Activated T-helper 1 cell treated with Interleukin-2 at 50 U/mL for 16 hours (primary cell): ENCODE measurements at places on chromosomes 6 and 20.

DNA sequence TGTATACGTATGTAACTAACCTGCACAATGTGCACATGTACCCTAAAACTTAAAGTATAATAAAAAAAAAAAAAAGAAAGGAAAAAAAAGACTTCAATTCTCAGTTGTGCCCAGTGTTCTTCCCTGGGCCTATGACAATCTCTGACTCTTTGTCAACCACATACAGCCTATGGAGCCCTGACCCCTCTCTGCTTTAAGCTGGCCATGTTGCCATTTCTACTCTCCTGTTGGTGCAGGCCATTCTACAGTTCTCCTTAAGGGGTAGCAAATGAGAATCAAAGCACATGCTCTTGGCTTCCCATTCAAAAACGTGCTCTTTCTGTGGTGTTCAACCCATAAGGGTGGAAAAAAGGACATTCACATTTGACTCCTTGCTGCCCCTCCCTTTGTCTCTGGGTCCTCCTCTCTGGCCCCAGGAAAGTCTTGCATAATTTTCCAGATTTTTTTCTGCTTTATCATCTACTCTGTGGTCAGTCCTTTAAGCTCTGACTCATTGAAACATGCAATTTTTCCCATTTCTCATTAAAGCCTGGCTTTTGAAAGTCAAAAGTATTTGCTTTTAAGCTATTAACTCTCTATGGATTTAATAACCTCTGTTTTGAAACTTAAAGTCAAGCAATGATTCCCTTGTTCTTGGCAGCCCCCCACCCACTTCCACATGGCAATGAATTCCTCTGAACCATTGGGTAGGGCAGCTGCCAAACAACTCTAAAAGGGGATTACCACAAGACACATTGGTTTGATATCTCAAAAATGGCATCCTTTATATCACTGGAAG, 208.6 kb upstream of the MCHR2 start:
- DNase-seq: no peak

- DNase-seq: no peak
Measured at GRCh38 chr6:44527583-44528369, 140.3 kb downstream of the CDC5L start.

DNA sequence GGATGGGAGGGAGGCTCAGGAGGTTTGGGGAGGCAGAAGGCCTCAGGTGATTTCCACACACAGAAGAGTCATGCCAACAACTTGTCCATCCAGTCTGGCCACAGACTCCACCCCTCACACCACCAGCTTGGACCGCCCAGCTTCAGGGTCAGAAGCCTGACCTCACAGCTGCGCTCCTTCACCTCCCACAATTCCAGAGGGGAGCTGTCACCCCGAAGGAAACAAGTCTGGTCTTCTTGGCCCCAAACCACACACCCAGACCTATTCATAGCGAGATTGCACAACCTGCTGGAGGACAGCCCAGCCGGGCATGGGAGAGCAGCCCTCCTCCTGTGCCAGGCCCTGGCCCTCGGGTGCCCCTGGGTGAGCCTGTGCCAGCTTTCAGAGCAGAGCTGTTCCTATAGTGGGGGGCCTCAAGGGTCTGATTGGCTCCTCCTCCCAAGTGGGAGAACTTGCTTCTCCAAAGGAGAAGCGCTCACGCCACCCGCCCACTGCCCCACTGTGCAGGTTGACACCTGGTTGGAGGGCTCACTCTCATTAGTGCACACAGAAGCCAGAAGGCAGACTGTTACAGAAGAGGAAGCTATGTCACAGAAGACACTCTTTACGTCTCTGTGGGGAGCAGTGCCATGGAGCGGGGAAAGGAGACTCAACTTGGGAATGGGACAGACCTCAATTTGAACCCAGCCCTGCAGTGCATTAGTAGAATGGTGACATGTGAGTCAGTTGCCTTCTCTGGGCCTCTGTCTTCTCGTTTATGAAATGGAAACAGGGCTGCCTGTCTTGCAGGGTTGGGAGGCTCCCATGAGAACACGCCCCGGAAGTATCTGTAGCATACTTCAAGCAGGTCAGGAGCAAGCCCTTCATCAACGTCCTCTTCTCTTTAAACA, 128.8 kb downstream of the FOXO3 start:
- DNase-seq: no peak

DNA sequence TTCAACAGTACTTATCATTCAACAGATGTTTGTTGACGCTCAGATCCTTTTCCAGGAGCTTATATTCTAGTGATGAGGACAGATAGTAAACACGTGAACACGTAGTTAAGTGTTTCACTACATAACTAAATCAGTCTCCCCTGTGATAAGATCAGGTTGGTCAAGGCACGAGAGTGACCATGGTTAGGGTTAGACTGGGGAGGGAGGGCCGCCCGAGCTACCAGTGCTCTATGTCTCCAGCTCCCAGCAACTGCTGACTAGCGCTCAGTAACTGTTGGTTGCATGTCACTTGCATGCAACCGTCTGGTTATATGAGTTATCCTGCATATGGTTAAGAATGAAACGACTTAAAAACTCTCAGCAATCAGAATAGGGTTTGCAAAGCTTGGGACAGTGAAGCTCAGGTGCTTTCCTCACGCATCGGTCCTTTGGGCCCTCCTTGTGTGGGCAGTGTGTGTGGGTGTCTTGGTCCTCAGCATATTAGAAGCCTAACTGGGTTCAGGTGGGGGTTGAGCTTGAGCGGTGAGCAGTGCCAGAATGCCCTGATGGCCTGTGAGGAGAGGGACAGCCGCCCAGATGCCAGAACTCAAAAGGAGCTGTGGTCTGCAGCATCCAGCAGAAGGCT, 120.8 kb downstream of the ARID1B start:
- DNase-seq: no peak

DNA sequence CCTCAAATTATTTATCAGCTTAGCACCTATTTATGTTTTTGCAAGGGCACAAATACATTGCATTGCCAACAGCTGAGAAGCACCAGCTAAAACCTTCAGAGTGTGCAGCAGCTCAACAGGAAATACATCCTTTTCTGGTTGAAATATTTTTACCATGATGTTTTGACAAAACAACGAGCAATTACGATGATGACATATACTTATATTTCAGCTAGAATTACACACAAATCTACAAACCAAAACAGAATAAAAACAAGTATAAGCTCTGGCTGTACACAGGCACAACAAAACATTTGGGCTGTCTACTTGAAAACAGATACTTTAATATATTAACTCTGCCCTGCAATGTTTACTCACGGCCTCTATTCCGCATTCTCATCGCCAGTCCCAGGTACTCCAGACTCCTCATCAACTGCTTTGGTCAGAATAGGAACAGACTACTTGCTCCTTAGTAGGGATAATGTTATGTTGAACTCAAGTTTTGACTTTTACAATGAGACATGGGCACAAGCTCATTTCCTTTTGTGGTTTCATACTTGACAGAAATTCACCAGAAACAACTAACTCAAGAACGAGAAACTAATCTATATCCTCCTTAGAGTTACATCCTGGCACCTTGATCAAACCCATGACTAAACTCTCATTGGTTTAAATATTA, 377.6 kb downstream of the ESR1 start:
- DNase-seq: no peak

GRCh38 chr6:12081771-12082170, 69.7 kb downstream of the HIVEP1 start:
- no peak for DNase-seq

- no peak for DNase-seq
Measured at GRCh38 chr20:46118481-46119020, 437 bp downstream of the CD40 start.

- no peak for DNase-seq
Measured at GRCh38 chr6:166438211-166438861, 55.6 kb upstream of the MPC1 start.

DNA sequence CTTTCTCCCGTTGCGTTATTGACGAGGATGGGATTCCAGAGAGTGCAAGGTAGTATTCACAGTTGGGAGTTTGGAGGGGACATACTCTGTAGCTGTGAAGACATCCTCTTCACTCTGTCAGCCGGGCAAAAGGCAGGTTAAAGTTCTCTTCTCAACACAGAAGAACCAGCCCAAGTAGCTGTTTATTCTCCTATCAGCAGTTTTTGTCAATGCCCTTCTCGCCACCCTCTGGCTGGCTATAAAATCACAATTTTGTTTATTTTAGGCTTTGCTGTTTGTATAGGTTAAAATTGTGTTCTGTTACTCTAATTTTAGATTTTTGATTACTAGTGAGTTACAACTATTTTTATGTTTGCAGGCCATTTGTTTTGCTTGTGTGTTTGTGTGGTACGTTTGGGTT, 37.9 kb upstream of the MAS1 start:
- DNase-seq: no peak

DNA sequence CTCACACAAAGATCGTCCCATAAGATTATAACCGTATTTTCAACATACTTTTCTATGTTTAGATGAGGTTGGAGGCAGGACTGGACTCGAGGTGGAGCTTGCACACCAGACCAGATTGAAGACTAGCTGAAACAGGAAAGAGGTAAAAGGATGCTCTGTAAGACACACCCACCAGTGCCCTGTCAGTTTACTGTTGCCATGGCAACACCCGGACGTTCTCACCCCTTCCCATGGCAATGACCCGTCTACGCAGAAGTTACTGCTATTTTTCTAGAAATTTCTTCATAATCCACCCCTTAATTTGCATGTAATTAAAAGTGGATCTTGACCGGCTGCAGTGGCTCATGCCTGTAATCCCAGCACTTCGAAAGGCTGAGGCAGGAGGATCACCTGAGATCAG, 13.6 kb upstream of the SRSF6 start:
- DNase-seq: no peak

DNA sequence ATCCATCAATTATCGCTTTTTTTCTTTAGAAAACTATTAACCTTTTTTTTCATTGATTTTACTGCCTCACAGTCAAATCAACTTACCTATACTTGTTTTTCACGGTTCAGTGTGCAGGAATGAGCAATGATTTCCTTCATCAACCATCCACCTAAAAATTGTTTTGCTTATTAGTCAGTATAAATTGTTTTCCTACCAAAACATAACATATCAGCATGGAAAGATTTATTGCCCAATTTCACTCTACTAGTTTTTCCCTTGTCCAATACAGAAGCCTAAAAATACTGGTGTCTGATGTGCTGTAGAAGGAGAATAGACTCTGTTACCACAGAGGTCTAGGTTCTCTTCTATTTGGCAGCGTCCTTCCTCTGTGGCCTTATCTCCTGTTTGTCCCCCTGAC, 558.2 kb upstream of the CITED2 start:
- DNase-seq: no peak

DNA sequence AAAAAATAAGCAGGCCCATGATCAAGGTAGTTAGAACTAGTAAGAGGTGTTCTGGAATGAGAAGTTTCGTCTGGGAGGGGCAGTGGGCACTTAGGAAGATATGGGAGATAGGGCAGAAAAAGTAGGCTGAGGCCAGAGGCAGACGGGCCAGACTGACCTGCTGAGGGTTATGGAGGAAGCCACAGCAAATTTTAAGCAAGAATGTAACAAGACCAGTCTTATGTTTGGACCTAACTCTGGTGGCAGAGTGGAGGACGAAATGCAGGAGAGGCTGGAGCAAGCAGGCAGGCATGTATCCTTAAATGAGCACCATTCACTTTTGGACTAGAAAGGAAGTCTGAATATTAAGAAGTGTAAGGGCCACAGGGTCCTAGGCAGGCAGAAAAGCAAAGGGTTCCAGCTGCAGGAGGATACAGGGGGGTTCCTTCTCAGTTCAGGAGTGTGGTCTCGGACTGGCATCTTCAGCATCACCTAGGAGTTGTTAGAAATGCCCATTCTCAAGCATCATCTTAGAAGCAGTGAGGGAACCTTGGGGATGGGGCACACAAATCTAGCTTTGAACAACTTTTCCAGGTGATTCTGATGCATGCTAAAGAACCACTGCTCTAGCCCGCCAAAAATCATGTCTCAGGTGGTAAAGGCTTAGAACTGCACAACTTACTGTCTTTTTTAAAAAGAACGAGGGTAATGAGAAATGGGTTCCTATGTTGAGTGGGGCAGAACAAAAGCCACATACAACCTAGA, 1.7 kb upstream of the DSTN start:
- no peak for DNase-seq

DNA sequence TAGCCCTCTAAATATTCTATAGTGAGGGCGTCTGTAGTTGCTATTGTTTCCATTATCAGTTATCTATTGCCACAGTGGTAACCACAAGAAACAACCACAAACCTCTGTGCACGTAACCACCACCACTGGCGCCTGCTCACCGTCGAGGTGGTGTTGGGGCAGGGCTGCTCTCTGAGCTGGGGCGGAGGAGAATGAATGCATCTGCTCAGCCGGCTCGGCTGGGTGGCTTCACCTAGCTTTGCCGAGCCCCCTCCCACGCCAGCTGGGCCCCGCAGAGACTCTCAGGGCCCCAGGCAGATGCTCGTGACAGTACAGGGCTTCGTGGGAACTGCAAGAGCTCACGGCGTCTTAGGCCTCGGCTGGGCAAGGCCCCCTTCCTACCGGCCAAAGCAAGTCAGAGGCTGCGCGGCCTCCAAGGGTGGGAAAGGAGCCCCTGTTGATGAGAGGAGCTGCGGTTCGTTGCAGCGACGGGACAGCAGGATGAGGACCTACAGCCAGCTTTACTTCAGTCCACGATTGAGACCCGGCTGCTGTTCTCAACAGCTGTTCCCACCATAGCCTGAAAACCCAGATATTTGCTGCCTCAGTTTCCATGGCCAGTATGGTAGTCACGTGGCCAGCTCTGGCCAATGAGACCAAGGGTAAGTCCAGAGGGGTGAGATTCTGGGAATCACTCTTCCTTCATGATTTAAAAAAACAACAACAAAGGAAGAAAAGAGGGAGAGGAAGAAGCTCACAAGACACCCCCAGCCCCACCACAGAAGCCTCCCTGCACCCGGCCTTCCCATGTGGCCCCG, 120.2 kb upstream of the AFDN start:
- DNase-seq: peak; percentile 36

GRCh38 chr6:116450769-116451740, 10.1 kb upstream of the CALHM6 start:
- no peak for DNase-seq

- DNase-seq: no peak
Measured at GRCh38 chr6:106290032-106290431, 35.5 kb downstream of the ATG5 start.

DNA sequence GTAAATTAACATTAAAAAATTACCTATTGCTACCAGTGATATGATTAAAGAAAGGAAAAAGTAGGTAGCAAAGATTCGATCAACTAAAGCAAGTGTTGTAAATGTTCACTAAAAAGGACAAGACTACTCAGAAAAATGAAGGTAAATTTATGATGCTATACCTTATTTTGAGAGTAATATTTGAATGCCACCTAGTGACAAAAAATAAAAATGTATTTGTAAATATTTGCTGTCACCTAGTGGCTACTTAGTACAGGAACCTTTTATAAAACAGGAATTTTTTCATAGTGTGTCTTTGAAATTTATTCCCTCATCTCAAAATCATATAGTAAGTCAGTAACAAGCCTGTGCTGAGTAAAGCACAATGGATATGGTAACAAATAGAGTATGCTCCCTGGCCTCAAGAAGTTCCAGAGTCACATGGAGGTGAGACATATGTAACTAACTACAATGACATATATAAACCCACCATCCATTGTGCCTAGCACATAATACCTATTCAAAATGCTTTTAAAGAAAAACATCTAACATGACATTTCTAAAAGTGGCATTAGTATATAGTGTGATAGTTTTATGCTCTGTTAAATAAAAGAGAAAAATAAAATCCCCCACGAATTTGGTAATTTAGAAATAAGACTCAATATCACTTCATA, 193.1 kb upstream of the SIM1 start:
- no peak for DNase-seq
